Stimulated activated CD8-positive, alpha-beta memory T cell treated with anti-CD3 and anti-CD28 coated beads, Interleukin-12 subunit alpha, Interleukin-12 subunit beta, amount 100 ng/mL, for 4 hours (primary cell): ENCODE measurements at places on chromosomes 7 and 10.

- DNase-seq, result no peak
These were observed 11.9 kb upstream of the GTF2IRD1 start for GRCh38 chr7:74441801-74442200.

- no peak for DNase-seq
These were observed 91.1 kb upstream of the DNAJB12 start for GRCh38 chr10:72445851-72446250.

- no peak for DNase-seq
These were observed 4.2 kb downstream of the STK32C start for GRCh38 chr10:132303361-132304115.

DNA sequence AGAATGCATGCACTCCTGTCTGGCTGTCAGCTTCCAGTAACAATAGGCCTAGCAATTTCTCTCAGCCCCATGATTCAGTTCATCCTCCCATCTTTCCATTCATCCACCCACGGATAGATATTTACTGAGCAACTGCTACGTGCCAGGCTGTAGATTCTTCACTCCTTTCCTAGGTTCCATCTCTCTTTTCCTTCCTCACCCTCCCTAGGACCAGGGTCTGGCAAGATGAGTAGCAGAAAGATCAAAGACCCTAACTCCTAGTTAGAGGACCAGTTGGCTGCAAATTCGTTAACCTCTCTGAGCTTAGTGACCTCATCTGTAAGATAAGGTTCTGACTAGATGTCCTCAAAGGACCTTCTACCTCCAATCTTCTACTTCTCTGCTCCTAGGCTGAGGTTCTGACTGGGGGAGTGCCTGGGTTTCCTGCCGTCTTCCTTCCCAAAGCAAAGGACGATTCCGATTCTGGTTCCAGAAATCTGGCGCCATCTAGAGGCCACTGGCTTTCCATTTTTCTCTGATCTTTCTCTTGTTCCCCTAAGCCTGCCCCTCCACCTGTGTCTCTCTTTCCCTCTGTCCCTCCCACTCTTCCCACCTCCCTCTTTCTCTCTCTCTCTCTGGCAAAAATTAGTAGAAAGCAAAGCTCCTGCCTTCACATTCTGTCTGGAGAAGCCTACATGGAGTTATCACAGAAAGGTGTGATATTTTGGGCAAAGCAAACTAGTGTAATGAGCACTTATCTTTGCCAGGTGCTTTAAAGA is 26.2 kb downstream of the TBATA start:
- peak; percentile 27 for DNase-seq

- no peak for DNase-seq
These were observed at the start of gene TUBAL3 for GRCh38 chr10:5404208-5405041. TUBAL3 (minus strand) TSS chr10:5404828; CDS start chr10:5404792, 36 bp downstream.

DNA sequence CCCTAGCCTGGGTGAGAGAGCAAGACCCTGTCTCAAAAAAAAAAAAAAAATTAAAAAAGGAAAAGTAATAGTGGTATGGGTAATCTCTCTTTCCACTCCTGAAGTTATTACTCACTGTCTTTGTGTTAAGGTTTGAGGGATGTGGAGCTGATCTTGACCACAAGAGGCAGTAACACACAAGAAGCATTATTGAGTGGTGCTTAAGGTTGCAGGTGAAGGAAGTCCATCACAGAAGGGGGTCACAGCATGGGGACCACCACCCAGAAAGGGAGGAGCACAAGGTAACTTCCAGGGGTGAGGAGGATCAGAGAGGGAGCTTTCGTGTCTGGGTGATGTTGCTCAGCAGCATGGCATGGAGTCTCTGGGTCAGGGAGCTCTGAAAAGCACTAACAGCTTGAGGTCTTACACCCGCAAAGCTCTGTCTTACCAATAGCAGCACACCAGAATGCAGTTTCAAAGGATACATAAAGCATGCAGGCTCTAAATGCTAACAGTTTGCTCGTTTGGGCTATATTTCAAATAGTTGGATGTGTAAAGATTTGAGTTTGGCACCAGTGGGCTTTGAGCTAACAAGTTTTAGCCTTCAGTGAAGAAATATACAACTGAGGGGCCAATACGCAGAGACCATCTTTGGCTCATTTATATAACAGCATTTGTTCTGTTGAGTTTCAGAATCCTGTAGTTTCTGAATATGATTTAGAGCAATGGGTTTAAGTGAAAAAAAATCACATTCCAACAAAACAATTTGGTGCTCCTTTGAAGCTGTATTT is 100.4 kb upstream of the DNAJC1 start:
- DNase-seq, result no peak

GRCh38 chr7:105402221-105403095 is 13.7 kb upstream of the SRPK2 start:
- DNase-seq, result no peak

GRCh38 chr7:129739427-129739826 is 127.9 kb downstream of the NRF1 start:
- no peak for DNase-seq

DNA sequence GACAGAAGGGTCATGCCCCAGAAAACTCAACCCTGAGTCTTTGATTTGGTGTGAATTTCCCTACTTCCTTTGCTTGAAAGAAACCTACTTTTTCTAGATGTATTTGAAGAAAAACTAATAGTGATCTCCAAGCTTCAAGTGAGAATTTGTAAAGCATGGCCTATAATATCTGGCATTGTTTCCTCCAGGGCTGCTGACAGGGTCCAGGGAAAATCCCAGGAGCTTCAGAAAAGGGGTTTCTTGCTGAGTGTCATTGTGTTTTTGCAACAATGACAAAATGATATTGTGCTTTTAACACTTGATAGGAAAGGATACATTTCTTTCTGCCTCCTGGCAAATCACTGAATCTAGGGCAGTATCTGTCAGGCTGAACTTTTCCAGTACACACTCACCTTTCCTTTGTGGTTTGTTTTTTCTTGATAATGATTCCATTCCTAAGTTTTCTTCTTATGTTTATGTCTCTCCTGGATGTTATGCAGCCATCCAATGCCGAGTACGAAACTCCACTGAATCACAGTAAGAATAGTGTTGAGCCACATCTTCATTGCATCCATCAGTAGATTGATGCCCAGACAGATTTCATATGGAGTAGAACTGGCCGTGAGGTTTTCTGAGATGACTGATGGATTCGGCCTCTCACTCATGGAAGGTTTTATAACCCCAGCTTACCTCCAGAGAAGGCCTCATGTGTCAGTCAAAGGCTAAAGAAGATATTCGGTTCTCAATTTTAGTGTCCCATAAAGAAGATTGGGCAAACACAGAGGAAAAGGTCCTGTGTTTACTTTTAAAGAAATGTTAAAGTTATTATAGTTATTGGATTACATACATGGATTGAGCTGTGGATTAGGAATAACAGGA is 76.9 kb upstream of the STEAP1B start:
- no peak for DNase-seq
